ENCODE measurements at places on chromosomes 5 and 9.

- DNase-seq, result no peak
Measured at GRCh38 chr9:125963932-125964331, 216.8 kb downstream of the PBX3 start.

DNA sequence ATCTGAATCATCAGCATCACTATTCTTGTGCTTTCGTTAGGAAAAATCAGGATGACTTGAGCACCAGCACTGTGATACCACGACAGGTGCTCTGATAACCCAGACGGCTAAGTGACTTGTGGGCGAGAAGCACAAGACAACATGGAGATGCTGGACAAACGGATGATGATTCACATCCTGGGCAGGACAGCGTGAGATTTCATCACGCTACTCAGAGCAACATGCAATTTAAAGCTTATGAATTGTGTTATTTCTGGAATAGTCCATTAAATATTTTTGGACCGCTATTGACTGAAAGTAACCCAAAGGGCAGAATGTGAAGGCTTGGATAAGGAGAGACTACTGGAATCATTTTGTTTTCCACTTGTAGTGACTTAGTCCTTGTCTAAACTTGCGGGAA, 114.8 kb upstream of the DAPK1 start:
- no peak for DNase-seq

- no peak for DNase-seq
Measured at GRCh38 chr9:129850821-129851550, 15.7 kb downstream of the USP20 start.

DNA sequence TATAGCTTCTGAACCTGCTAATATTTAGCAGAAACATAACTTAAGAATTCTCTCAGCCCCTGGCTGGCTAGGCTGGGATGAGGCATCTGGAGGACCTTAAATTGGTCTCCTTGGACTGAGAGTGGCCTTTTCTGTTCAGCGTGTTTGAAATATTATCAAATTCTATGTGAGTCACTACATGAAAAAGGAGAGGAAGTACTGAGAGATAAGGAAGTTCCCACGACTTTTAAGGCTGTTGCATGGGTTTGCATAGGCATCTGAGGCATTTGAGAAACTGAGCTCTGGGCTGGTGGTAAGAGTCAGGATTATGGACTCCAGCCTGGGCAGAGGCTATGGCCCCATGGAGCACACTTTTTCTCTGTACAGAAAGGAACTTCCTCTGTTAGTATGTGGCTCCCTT, 816.2 kb upstream of the GRAMD2B start:
- DNase-seq, result no peak

DNA sequence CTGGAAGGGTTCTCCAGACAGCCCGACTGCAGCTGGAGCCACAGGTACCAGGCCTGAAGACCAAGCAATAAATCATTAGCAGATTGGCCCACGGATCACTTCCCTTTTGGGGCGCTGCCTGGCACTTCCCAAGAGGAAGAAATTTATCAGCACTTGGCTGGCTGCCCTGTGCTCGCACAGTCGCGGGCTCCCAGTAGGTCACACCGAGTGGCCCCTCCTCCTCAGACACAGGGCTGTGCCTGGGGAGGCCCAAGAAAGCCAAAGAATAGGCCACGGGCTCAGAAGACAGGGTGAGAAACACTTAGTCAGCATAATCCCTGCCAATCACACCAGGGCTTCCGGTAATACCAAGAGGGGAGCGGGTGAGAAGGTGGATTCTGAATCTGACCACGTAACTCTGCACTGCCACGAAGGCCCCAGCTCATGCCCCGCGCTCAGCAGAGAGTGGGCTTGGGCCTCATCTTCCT, 115.7 kb upstream of the MSX2 start:
- DNase-seq, result no peak

GRCh38 chr5:99449786-99450185, 521.0 kb upstream of the CHD1 start:
- DNase-seq, result peak; percentile 89

GRCh38 chr5:66795682-66796081, 199.5 kb downstream of the MAST4 start:
- no peak for DNase-seq

- no peak for DNase-seq
Measured at GRCh38 chr9:124512806-124513204, 5.6 kb upstream of the NR5A1 start.

- DNase-seq, result no peak
Measured at GRCh38 chr5:66329078-66329477, 185.0 kb downstream of the SREK1 start.

DNA sequence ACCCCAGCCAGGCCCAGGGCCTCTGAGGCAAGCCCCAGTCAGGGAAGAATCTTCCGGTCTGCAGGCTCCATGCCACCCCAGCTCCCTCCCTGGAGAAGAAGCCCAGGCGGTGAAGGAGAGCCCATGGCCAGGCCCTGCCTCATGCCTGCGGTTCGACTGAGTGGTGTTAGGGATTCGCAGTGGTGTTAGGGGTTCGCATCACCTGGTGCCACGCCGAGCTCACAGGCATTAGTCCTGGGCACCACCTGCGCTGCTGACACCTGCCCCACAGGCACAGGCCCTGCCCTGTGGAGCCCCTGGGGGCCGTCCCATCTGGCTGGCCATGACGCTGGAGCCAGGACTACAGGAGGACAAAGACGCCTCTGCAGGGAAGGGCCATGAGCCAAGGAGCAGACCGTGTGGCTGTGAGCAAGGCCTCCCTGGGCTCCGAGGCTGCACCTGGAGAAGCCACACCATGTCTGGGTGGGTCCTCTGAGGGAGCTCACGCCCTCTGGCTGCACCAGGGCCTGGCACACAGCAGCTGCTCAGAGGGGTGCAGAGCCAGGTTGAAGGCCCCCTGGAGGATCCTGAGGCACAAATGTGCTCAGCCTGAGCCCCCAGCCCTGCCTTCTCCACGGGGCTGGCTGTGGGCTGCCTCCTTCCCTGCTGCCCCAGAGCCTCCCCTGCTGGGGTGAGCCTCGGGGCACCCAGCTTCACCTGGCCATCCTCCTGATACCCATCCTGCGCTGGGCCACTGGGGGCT, 27.6 kb upstream of the RNF130 start:
- DNase-seq, result no peak

DNA sequence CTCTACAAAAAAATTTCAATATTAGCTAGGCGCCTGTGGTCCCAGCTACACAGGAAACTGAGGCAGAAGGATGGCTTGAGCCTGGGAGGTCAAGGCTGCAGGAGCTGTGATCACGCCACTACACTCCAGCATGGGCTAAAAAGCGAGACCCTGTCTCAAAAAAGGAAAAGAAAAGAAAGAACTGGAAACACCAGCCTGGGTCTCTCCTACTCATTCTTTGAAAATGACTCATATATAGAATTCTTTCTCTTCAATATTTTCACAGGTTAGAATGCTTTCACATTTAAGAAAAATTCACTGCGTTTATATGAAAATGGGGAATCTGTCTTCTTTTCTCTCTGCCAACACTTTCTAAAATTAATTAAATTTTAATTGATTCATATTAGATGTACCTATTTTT, 115.6 kb downstream of the TRPM6 start:
- DNase-seq, result no peak

GRCh38 chr9:87115785-87116184, 168.5 kb upstream of the GAS1 start:
- DNase-seq, result no peak

GRCh38 chr5:168327994-168328393, 36.5 kb downstream of the WWC1 start:
- DNase-seq, result no peak

- no peak for DNase-seq
Measured at GRCh38 chr5:61991430-61991829, 314.6 kb upstream of the KIF2A start.

DNA sequence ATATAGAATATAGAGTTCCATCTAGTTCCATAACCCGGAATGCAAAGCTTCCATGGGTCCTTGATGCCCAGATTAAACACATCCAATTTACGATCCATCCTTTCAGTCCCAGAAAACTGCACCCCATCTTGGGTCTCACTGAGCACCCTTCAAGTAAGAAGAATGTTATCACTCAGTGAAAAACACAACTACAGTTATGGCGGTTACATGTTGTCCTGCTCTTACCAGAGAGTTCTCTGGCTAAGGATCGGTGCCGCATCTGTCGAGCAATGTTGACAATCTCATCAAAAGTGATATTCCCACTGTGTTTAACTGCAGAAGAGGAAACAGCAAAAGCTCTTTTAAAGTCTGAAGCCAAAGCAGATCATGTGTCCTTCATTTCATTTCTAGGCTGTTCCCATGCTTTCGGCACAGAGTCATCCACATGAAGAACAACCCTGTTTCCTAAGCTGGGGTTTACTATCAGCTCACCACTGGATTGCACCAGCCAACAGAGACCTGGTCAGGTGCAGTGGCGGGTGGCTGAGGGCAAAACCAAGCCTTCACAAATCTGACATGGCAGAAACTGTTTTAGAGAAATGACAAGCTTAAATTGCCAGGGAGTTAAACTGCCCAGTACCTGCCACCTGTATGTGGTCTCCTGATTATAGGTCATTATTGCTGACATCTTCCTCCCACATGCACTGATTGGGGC, 2.9 kb downstream of the RPL12 start:
- DNase-seq, result no peak

- DNase-seq, result no peak
Measured at GRCh38 chr5:113380807-113381326, 53.9 kb downstream of the TSSK1B start.

Data from NCI-H446 treated with DMSO at 0.1 percent for 48 hours (cell line).